ENCODE measurements at places on chromosomes 6 and 20.

GRCh38 chr6:34178357-34179105 is 32.6 kb upstream of the GRM4 start:
- DNase-seq: no peak

- no peak for DNase-seq
These were observed 152.8 kb upstream of the RIPOR2 start for GRCh38 chr6:25088513-25088912.

DNA sequence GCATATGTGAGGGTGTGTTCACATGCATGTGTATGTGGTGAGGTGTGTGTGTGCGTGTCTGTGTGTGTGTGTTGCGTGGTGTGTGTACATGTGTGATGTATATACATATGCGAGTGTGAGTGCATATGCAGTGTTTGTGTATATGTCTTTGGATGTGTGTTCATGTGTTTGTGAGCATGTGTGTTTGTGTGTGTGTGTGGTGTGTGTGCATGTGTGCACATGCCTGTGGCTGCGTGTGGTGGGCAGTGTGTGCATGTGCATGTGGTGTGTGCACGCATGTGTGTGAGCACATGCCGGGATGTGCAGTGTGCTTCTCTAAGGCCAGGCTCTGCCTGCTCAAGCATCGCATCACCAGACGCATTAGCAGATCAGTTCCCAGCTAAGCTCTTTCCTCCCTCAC is 5.7 kb downstream of the THBS2 start:
- DNase-seq: no peak

- DNase-seq: no peak
These were observed 77.1 kb downstream of the SGK1 start for GRCh38 chr6:134240665-134241431.

DNA sequence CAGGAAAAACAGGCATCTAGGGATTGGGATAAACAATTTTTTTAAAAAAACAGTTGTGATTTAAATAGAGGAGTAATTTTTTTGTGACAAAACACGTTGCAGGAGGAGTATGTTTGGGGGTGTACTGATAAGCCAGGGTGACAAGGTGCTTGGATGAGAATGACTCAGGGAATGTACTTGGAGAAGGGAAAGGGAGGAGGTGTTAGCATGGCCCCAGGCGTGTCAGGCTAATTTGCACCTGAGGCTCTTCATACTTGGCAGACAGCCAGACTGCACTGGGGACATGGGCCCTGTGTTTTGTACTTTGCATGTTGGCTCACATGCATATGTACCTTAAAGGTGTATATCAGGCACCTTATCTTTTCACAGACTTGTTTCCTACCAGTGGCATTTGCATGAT is 22.8 kb downstream of the PANK2 start:
- no peak for DNase-seq

- no peak for DNase-seq
These were observed 144.5 kb downstream of the SYCP2 start for GRCh38 chr20:59788811-59789397.

DNA sequence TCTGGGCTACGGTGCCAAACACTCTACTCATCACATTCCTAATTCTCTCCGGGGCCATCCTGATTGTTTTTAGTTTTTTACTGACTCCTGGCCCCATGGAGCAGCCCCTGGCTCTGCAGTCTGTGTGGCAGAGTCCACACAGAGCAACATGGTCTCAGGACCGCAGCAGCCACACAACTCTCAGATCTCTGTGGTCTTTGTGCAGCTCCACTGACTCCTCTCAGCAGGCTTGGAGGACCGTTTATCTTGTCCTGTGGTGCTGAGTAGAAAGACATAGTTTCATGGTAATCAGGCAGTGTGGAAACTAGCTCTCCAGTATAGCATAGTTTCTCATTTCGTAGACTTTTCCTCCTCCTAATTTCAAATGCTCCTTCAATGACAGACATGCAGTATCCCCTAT is 168.4 kb downstream of the EDN1 start:
- no peak for DNase-seq

GRCh38 chr20:54717983-54718382 is 242.6 kb downstream of the DOK5 start:
- DNase-seq: no peak

DNA sequence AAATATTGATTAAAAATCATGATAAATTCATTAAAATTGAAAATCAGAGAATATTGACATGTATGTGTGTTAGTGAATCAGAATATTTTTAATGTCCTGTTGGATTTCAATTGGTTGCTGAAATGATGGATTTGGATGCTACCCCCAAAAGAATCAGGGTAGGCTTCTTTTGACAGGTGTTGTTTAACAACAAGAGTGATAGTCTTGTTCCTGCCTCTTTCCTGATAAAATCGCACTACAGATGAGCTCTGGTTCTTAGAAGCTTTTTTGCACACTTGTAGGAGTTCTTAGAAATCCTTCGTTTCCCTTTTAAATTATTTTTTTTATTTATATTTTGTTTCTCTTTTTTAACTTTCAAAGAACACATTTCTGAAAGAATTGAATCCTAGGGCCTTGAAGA is 259.5 kb downstream of the FARS2 start:
- no peak for DNase-seq

GRCh38 chr20:35135867-35136586 is 11.1 kb downstream of the EDEM2 start:
- no peak for DNase-seq

DNA sequence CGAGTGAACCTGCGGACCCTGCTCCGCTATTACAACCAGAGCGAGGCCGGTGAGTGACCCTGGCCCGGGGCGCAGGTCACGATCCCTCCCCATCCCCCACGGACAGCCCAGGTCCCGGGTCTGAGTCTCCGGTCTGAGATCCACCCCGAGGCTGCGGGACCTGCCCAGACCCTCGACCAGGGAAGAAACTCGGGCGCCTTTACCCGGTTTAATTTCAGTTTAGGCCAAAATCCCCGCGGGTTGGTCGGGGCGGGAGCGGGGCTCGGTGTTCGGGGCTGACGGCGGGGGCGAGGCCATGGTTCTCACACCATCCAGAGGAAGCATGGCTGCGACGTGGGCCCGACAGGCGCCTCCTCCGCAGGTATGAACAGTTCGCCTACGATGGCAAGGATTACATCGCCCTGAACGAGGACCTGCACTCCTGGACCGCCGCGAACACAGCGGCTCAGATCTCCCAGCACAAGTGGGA is 46.9 kb upstream of the TRIM26 start:
- no peak for DNase-seq

DNA sequence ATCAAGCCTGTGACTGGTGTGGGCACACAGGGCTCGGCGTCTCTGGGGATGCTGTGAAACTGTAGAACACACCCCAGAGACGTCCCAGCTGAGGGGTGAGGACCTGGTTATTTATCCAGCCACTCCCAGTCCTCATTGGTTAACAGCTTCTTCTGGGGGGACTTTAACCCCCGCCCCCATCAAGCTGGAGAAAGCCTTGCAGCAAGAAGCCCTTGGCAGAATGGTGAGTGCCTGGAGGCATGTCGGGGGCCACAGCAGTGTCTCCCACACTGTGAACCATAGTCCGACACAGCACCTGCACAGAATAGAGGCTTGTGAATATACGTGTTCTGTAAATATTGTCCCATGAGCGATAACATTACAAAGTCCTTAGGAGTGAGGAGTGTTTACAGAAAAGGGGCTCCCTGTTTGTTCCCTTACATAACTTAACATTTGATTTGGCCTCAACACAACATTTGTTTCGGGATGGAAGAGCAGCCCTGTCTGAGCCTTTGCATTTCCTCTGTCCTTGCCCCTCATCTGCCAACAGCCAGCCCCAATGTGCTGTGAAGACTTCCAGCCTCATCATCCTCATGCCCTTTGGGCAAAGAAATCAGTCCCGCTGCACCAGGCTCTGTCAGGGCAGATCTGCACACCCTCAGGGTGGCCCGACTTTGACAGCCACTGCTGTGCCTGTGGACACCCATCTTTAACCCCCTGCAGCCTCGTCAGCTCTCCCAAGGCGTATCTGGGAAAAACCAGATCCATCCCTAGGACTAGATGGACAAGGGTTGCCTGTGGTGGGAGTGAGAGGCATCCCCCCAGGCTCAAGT is 2.2 kb upstream of the RRBP1 start:
- DNase-seq: no peak

DNA sequence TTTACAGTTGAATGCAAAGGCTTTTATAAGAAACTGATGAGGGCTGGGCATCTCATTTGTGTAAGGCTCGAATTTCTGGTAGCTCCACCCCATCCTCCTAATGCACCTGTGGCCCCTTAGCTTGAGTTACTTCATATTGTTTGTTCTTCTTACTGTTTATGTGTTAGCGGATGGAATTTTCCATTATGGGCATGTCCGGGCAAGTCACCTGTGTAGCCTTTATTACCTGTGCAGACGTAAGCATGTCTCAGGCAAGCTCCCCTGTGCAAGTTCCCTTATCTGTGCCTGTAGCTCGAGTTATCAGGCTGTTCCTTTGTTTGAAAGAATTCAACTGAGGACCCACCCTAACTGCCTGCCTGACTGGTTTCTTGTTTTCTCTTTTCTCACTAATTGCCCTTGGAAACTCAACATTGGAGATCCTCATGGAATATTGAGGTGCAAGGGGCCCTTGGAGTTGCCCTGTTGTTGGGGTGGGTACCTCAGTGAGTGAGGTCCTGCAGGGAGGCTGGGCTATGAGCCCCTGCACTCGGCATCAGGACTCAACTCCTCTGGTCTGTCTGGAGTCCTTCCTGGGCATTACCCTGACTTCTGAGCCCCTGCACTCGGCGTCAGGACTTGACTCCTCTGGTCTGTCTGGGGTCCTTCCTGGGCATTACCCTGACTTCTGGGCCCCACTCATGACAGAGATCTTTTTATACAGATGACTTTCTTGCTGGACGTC is 207.9 kb upstream of the SULF2 start:
- no peak for DNase-seq

- peak; percentile 94 for DNase-seq
These were observed 20.3 kb downstream of the RAET1L start for GRCh38 chr6:150004783-150005717.

GRCh38 chr20:42949950-42950349 is 239.8 kb downstream of the PTPRT start:
- no peak for DNase-seq

GRCh38 chr6:156697225-156697830 is 79.8 kb upstream of the ARID1B start:
- DNase-seq: peak; percentile 64

DNA sequence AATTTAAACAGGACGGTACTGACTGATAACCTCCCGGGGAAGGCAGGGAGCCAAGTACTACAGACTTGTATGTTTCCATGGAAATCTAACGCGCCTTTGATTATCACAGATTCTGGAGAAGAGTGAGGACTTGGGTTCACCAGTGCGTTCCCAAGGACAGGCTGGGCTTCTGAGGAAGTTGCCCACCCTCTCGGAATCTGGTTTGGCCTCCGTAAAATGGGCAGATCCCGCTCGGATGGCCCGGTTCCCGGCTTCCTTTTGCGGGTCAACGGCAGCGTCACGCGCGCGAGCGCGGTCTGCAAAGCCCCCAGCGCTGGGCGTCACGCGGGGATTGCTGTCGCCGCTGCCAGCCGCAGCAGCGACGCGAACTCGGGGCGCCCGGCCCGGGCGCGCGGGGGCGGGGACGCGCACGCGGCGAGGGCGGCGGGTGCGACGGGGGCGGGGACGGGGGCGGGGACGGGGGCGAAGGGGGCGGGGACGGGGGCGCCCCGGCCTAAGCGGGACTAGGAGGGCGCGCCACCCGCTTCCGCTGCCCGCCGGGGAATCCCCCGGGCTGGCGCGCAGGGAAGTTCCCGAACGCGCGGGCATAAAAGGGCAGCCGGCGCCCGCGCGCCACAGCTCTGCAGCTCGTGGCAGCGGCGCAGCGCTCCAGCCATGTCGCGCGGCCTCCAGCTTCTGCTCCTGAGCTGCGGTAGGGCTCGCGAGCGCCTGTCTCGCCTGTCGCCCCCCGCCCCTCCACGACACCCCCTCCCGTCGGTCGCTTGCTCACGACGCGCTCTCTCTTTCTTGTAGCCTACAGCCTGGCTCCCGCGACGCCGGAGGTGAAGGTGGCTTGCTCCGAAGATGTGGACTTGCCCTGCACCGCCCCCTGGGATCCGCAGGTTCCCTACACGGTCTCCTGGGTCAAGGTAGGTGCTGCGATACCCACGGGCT is at the start of gene CD83:
Gene CD83, plus strand, starts transcription at position 615 of the 933 bp plus-strand sequence. Its CDS starts 40 bp downstream, at position 655.
- DNase-seq: peak; percentile 94

Data from GM06990 (cell line).